ENCODE measurements at places on chromosomes 2 and 18.

DNA sequence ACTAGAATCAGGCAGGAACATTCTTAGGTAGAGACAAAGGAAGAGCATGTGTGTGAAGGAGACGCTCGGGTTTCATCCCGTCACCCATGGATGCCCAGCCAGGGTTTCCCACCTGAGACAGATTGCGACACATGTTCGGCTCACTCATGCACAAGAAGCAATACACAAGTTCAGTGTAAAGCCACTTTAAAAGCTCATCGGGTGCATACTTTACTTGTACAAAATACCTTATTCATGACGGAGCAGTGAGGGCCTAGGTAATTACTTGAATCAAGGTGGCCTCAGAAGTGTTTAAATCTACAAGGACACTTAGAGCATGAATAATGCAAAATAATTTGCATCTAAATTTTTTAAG is 42.0 kb downstream of the ZEB2 start:
- DNase-seq = no peak

GRCh38 chr2:200342654-200343053 is 36.2 kb downstream of the SPATS2L start:
- no peak for DNase-seq

DNA sequence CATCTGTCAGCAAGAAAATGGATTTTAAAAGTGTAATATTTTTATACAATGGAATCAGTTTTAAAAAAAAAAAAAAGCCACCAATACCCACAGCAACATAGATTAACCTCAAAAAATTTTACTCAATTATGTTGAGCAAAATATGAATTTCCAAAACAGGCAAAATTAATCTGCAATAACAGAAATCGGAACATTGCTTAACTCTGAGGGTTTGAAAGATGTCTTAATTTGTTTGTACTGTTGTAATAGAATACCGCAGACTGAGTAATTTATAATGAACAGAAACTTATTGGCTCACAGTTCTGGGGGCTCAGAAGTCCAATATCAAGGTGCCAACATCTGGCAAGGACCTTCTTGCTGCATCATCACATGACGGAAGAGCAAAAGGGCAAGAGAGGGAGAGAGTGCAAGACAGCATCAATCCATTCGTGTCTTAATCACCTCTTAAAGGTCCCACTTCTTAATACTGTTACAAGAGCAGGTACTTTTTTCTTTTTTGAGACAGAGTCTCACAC is 31.8 kb upstream of the TNFAIP6 start:
- DNase-seq = no peak

DNA sequence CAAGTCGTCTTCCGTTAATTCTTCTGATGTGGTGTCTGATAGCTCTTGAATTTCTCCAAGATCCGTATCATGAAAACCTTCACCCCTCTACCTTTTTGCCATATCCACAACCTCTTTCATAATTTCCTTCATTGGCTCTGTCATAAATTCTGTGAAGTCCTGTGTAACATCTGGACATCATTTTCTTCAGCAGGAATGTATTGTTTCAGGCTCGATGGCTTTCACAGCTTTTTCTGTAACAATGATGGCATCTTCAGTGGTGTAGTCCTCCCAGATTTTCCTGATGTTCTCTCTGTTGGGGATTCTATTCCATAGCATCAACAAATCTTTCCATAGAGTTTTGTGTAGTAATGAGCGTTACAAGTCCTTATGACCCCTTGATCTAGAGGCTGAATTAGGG is 114.2 kb upstream of the EML6 start:
- no peak for DNase-seq

- DNase-seq = no peak
These were observed 645.6 kb downstream of the GALR1 start for GRCh38 chr18:77895250-77895649.

DNA sequence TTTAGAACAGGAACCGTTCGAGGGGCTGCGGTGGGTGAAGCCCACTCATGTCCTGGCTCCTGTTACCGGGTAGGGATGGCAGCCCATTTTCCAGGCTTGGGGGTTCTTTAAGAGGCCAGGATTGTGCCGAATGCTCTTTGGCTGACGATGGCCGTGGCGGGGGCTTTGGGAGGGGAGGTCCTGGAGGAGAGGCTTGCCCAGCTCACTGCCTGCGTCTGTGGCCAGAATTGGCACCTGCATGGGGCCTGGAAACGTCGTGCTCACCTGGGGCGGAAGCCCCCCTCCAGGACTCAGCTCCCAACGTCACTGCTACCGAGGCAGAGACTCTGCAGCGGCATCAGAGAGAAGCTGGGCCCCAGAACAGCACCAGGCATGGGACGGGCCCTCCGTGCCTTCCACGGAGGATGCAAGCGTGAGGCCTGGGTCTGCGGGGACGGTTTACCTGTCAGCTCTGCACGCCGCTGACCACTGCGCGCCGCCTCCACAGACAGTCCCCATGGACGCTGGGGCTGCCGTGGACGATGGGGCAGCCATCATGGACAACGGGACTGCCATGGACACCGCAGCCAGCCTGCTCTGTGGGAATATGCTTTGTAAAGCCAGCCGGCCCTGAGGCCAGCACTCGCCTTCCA is 82.9 kb downstream of the NFATC1 start:
- no peak for DNase-seq

- no peak for DNase-seq
These were observed 7.2 kb downstream of the PCARE start for GRCh38 chr2:29066997-29067605.

DNA sequence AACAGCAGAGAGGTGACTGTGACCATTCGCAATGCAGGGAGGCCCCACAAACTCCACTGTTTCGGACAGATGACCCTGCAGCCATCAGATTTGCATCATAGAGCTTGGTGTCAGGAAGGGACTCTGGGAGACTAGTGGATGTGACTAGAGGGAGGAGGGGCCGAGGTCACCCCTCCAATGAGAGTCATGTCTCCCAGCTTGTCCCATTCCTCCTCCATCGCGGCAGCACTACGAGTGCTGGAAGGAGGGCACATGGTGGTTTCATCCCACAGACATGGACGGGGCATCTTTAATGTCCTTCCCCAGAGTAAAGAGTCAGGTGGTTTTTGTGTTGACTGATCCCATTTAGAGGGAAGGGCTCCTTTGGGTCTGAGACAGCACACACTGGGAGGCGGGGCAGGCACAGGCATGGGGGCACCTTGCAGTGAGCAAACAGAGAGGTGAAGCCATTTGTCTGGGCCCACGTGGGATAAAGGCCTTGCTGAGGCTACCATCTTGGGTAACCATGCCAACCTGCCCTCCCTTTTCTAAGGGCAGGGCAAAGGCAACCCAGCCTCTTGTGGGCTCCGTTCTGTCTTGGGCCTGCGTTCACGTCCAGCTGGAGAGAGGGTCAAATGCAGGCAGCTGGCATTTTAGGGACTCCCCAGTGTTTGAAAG is 208.1 kb downstream of the ASB1 start:
- DNase-seq = no peak

DNA sequence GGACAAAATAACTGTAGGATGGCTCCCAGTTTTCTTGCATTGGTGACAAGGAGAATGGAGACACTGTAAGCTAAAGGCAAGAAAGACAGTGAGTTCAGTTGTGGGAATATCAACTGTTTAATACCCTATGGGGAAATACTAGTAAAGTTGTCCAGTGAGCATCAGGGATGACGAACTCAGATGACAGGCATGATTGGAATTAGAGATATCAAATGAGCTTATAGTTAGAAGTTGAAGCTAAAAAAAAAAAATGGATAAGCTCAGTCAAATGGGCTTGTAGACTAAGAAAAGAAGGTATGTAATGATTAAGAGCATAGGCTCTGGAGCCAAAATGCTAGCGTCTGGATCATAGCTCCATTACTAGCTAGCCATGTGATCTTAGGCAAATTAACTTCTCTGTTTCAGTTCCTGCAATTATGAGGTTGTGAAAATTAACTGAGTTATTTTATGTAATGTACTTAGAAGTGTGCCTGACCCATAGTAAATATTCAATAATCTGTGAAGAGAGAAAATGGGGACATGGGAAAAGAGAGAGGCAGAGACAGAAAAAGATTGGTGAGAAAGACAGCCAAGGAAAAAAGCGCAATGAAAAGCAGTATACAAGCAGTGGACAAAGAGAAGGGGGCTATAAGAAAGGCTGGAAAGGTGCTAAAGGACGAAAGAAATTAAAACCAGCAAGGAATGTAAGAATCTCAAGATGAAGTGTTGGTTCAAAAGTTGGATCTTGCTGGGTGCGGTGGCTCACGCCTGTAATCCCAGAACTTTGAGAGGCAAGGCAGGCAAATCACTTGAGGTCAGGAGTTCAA is 95.7 kb upstream of the SLC39A10 start:
- no peak for DNase-seq

GRCh38 chr2:25251071-25251421 is 82.7 kb upstream of the POMC start:
- peak; percentile 53 for DNase-seq

DNA sequence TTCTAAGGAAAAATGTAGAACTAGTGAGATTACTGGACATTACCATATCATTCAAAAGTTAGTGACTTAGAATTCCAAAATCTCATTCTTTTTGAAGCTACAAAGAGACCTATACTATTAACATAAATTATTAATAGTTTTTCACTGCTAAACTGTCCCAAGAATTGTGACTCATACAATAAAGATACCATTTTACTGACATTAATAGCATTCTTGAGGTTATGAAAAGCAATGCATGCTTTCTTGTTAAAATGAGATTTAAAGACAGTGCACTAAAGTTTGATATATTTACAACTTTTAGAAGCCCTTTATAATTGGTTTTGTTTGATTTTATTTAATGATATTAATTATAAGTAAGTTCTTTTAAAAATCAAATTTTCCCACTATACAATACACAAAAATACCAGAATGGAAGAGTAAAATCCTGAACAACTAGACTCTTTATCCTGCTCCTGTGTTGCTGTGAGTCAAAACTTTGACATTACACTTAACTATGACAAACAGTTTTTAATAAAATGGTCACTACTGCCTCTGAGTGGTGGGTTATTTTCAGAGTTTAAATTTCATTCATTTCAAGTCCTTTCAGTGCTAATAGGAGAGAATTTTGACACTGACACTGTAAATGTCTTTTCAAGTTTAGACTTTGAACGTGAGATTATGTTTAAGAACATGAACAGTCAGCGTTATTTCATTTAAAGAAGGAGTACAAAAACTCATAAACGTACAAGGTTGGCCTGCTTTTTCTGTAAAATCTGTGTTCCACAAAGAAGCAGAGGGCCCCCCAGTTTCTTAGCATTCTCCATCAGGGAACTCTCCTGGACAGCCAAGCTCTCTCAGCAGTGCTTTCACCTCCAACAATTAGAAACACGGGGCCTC is 54.5 kb downstream of the FAM124B start:
- DNase-seq = no peak

DNA sequence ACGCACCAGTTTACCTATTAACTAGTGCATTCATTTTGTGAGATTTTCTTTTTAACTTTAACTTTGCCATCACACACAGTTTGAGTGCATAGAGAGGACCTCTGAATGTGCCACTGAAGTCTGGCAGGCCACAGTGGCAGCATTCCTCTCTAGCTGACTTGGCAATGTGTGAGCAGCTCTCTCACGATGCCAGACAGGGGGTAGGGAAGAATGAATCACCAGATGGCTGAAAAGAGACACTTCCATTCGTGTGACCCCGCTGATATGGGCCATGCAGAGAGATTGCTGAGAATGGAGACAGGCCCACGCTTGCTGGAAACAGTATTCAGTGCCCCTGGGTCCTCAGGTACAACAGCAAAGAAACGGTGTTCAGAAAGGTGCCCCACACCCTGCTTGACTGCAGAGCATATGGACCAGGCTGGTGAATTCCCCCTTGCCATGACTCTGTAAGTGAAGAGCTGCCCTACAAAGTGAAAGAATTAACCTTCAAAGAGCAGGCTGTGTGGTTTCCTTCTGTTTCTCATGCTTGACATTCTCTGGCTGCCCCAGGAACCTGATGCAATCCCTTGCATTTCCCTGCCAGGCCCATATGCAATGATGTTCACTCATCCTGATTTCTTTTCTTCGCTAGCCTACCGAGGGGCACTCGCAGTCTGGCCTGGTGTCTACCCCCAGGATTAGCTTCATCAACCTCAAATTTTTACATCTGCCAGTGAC is 236.1 kb downstream of the CDH20 start:
- no peak for DNase-seq

GRCh38 chr2:233912691-233913423 is 4.3 kb upstream of the TRPM8 start:
- DNase-seq = no peak

DNA sequence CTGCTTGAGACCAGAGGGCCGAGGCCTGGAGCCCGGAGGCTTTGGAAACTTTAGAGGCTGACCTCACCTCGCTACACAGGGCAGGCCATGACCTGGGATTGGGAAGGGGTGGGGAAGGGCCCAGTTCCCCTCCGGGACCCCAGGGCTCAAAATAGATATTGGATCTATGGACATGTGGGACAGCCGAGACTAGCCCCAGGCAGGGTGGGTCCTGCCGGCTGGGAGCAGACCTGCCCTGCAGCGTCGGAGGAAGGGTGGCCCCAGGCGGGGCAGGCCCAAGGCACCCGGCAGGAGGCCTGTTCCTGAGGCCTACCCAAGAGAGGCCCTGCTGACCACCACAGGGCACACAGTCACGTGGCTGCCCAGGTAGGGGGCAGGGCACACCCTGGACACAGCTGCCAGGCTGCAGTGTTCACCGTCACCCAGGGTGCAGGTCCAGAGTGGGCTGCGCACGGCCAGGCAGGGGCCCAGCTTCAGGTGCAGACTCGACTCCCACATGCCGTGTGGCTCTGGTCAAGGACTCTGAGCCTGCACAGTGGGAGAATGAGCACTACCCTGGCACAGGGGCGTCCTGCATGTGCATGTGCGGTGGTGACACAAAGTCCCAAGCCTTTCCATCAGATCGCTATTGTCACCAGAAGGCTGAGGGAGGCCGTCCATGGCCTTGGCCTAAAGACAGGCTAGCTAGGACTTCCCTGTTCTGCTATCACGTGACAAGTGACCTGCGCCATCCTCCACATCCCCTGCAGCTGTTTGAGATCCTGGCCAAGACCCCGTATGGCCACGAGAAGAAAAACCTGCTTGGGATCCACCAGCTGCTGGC is 13.2 kb downstream of the ANO7 start:
- no peak for DNase-seq

- no peak for DNase-seq
These were observed 49.7 kb downstream of the STAT1 start for GRCh38 chr2:190964170-190964795.

DNA sequence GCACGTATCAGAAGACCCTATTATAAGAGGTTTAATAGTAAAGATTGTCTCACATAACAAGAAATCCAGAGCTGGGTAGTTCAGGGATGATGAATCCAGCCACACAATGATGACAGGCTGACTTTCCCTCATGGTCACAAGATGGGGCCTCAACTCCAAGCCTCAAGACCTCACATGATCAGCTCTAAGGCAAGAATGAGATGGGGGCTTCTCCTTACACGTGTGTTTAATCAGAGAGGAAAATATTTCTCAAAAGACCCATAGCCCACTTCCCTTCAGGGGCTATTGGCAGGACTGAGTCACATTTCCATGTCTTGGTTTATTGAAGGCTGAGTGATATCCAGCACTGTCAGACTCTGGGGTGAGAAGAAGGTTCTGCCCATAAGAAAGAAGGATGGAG is 100.2 kb upstream of the FOSL2 start:
- DNase-seq = no peak

GRCh38 chr2:77009307-77009706 is 512.9 kb downstream of the LRRTM4 start:
- no peak for DNase-seq
